ENCODE measurements at places on chromosomes 6 and 20.

DNA sequence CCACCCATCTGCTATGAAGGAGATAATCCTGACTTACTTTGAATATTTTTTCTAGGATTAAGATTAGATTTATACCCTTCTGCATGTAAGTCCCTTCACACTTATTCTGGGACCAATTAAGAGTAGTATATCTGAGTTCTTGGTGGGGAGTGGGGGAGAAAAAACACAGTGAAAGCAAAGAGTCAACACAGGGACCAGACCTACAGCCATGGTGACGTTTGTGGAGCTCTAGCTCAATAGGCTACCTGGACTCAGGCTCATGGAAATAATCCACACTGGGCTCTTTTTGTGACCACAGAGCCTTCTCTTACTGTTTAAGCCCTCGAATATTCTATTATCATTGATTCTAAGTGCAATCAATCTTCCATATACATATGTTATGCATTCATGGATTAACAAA lies 491.4 kb downstream of the LMBRD1 start:
- DNase-seq, result no peak

DNA sequence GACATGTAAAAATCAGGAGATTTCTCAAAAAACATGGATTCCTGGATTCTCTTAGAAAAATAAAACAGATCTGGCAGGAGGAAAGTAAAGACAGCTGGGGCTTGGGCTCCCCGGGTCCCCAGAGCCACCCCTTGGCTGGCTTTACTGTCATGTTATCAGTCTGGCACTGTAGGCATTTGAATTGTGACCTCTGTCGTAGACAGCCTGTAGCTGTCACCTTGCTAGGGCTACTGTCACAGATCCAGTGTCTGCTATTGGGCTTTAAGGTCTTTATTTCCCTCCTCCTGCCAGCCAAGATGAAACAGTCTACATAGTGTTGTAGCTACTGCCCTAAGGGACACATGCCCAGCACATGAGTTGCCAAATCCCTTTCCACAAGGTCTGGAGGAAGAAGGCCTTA lies 37.5 kb downstream of the ABRACL start:
- no peak for DNase-seq

- no peak for DNase-seq
Observed at GRCh38 chr20:46040902-46041535, 12.0 kb downstream of the SLC12A5 start.

GRCh38 chr6:131430531-131430930 lies 142.5 kb upstream of the ARG1 start:
- DNase-seq, result no peak

GRCh38 chr20:9110365-9110764 lies 41.5 kb downstream of the PLCB4 start:
- no peak for DNase-seq

DNA sequence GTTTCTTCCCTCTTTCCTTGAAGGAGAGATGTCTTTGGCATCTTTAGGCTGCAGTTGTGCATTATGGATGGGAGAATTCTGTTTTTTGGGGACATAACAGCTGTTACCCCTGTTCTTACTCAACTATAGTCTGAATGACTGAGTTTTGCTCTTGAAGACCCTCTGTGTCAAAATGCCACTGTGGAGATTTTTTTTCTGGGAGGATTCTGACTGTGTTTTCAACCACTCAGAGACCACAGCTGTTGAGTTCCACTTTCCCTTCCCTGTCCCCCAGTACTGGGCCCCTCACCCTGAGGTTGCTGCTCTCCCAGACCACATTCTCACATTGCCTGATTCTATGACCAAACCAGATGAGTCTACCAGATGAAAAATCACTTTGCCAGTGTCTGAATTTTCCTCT lies 48.1 kb downstream of the NKX2-2 start:
- no peak for DNase-seq

GRCh38 chr20:19625426-19625825 lies 132.6 kb upstream of the RIN2 start:
- no peak for DNase-seq

DNA sequence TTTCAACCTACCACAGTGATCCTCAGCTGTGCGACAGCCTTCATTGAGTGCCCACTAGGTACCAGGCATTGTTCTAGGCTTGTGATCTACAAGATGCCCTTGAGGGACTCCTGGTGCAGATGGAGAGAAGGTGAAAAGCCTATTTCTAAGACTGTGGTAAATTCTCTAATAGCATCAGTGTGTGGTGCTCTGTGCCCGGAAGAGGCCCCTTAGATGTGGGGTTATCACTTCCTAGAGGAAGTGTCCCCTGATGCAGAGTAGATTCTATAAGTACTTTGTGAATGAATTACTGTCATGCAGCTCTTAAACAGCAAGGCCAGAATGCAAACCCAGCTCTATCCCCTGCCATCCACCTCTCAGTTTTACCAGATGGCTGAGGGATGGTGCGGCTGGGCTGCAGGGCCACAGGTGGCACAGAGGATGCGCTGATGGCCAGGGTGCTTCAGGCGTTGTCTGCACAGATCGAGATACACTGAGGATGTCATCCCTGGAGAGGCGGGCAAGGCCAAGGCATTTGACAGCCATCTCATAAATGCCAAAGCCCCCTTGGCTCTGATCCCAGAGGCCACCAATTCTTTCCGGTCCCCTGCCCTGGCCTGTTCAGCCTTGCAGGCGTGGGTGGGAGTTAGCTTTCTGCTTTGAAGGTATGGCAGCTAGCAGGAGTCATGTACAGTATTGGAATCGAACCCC lies 96.7 kb downstream of the TOX2 start:
- DNase-seq, result no peak

GRCh38 chr6:113732384-113732966 lies 124.7 kb upstream of the MARCKS start:
- no peak for DNase-seq

DNA sequence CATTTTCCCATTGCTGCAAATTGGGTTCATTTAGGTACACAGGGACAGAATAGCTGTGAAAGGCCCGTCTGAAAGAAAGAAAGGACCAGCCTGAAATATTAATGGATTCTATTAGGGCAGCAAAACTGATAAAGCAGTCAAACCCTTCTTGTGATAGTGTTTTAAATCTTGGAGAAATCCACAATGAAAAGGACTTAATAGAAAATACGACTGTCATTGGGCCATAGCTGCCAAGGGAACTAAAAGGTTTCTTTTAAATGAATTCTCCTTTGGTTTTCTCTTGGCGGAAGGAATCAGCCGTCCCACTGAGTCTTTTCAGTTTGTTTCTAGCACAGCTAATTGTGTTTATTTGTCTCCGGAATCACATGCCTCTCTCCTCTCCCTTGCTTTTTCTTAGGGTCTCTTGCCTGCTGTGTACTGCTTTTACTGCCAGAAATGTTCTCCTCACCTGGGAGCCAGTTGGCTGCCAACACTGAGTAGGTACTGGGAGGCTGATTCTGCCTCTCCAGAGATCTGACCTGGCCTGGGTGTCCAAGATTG lies 11.3 kb downstream of the PAQR8 start:
- no peak for DNase-seq

GRCh38 chr6:23419046-23419445 lies 707.0 kb upstream of the NRSN1 start:
- no peak for DNase-seq

- DNase-seq, result no peak
Observed at GRCh38 chr6:150981095-150981494, 115.6 kb downstream of the MTHFD1L start.

GRCh38 chr20:20754714-20755113 lies 42.3 kb upstream of the RALGAPA2 start:
- DNase-seq, result no peak

DNA sequence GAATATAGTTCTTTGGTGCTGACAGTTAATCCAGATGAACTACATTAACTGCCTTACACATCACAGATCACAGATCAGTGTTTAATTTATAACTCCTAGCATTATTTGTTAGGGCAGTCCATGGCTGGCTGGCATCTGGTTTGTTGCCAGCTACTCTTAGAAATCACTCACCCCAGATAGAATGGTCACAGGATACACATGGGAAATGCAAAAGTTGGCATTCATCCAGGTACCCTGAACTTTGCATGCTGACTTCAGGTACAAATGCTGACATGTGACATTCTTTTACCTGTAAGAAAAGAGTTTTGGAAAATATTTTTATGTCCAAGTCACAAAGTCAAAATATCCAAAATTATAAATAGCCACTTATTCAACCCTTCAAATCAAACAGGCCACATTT lies 20.2 kb downstream of the FBXL4 start:
- DNase-seq, result no peak

All from D721Med (cell line).